ENCODE measurements at places on chromosomes 13 and 19. TPM values are rescaled to one million over a fixed set of nuclear protein-coding genes. Genes with fewer than 3 reads are reported as not detected.

GRCh38 chr13:45674908-45675307, 27.2 kb upstream of the CBY2 start:
- DNase-seq, result no peak

CATSPERD gene
- polyA plus RNA-seq, result 0.08 TPM

GRCh38 chr13:49731766-49732165, 40.5 kb upstream of the EBPL start:
- no peak for DNase-seq

NEK5 gene
- polyA plus RNA-seq, result 4.2 TPM

- DNase-seq, result no peak
These were observed 57.2 kb downstream of the SPATA13 start for GRCh38 chr13:24217601-24218281.

LPAR2 gene
- 32.1 TPM for polyA plus RNA-seq

GRCh38 chr13:110521296-110521680, 40.2 kb downstream of the RAB20 start:
- DNase-seq, result no peak

WDR83 gene
- polyA plus RNA-seq, result 14.5 TPM

DNA sequence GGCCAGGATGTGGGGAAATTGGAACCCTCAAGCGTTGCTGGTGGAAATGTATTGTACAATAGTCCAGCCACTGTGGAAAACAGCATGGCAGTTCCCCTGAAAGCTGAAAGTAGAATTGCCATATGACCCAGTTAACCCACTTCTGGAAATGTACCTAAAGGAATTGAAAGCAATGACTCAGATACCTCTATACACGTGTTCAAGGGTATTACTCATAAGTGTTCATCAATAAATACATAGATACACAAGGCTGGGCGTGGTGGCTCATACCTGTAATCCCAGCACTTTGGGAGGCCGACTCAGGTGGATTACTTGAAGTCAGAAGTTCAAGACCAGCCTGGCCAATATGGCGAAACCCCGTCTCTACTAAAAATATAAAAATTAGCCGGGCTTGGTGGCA, 71.9 kb upstream of the IRS2 start:
- no peak for DNase-seq

GRCh38 chr13:113672002-113672651, 5.1 kb downstream of the GRK1 start:
- no peak for DNase-seq

DNA sequence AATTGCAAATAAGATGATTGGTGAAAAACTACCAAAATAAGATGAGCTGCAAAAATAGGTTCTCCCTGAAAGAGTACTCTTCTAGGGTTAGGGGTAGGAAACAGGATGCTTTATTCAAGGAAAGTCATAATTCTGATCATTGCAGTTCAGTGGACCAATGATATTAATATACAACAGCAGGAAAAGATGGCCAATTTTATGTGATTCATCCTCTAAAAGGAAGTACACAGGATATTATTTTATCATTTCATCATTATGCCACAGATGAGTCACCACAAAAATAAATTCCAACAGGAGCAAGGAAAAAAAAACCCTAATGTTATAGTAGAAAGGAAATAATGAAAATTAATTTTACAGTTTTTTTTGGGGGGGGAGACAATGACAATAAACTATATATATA, 205.0 kb downstream of the NALCN start:
- DNase-seq, result no peak

CNN1 gene
- 3.1 TPM for polyA plus RNA-seq

DNA sequence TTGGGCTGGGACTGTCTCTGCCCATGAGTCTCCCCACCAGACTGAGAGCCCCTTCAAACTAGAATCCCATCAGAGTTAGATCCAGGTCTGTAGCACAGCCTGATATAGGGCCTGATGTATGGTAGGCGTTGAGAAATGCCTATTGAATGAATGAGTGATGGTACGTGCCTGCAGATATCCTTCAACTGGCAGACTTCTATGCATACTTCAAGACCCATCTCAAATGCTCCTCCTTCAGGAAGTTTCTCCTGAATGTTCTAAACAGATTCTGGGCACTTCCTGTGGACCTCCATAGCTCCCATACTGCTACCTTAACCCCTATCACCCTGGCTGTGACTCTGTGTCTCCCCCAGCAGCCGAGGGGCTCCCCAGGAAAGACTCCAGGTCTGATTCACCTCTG, 48.2 kb downstream of the KCNC3 start:
- no peak for DNase-seq

SPC24 gene
- polyA plus RNA-seq, result 17.1 TPM

DNA sequence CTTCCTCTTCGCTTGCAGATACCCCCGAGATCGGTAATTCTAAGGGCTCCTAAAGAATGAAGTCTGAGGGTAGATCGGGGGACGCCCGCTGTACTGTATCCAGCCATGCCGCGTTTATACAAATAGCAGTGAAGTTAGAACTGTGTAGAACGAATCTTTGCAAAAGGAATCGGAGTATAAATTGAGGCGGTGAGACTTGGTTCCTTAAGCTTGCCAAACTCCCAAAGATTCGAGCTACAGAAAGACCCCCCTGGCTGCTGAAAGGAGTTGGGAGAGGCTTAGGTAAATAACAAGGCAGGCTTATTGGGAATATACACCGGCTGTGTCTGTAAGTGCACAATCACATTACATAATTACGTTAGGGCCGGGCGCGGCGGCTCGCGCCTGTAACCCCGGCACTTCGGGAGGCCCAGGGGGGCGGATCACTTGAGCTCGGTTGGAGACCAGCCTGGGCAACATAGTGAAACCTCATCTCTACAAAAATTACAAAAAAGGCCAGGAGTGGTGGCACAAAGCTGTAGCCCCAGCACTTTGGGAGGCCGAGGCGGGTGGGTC, 12.2 kb downstream of the TMEM160 start:
- no peak for DNase-seq

DNA sequence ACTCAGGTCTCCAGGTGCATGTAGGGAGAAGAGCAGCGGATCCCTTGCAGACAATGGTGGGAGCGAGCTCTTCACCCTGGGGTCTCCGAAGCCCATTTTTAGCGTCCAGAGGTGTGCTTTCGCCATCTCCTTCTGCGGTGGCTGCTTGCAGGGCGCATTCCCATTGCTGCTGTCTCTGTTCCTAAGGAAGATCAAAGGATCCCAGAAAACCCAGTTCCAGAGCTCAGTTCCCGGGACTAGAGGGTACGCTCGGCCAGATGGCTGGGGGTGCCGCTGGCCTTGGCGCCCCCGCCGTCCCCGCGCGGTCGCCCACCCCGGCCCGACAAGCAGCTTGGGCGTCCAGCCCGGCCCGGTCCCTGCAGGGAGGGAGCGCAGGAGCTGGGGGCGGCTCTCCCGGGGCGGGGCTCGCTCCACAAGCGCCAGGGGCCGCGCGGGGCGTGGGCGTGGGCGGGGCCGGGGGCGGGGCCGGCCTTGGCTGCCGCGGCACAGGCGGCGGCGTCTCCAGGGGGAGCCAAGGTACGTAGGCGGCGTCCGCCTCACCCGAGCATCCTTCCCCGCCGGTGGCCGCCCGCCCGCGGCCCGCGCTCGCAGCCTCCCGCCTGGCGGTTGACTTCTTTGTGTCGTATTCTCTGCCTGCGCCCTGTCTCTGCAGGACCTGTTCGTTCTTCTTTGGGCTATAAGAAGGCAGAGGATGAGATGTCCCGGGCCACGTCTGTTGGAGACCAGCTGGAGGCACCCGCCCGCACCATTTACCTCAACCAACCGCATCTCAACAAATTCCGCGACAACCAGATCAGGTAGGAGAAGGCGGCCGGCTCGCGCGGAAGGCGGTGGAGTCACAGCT, 96.8 kb downstream of the ATP8A2 start:
- DNase-seq, result no peak

ADAMTSL5 gene
- 1.5 TPM for polyA plus RNA-seq

GRCh38 chr13:41398494-41399170, 58.7 kb upstream of the RGCC start:
- DNase-seq, result no peak

- no peak for DNase-seq
These were observed 1.2 kb upstream of the ZNF626 start for GRCh38 chr19:20662421-20663105.

CDKN2D gene
- polyA plus RNA-seq, result 12.3 TPM

DNA sequence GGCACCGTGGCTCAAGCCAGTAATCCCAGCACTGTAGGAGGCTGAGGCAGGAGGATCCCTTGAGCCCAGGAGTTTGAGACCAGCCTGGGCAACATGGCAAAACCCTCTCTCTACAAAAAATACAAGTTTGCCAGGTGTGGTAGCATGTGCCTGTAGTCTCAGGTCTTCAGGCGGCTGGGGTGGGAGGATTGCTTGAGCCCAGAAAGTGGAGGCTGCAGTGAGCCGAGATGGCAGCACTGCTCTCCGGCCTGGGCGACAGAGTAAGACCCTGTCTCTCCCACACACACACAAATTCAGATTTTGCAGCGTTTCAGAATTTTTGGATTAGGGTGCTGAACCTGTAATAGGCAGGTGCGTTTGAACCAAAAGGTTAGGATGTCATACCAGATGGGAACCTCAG, 2.2 kb downstream of the RPS11 start:
- DNase-seq, result no peak

GRCh38 chr13:105177265-105177900, 1358.1 kb downstream of the EFNB2 start:
- no peak for DNase-seq

DNA sequence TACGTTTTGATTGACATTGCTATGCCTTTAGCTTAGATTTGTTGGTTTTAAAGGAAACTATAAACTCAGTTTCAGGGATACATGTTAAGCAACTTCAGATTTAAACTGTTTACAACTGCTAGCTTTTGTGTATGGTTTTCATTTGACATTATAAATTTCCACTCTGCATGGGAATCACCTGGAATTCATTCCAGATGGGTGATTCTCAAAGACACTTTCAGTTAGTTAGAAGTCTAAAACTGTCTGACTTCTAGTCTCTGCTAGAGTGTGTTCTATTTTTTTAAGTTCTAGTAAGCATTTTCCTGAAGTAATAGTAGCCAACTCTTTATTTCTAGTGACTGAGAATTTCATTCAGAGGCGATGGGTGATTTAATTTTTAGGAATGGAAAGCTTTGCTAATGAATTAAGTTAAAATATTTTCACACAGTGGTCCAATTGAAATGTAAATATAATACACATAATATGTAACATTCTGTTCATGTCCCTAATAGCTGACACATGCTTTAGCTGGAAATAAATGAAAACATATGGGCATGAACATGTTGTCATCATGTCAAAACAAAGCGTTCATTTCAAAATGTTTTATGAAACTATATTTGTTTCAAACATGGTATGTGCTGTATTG, 58.3 kb upstream of the CSNK1A1L start:
- DNase-seq, result no peak

LILRB5 gene
- polyA plus RNA-seq, result 1.9 TPM

- no peak for DNase-seq
These were observed 44.2 kb downstream of the SERTM1 start for GRCh38 chr13:36717966-36718545.

KIRREL2 gene
- polyA plus RNA-seq, result 11.1 TPM

DNA sequence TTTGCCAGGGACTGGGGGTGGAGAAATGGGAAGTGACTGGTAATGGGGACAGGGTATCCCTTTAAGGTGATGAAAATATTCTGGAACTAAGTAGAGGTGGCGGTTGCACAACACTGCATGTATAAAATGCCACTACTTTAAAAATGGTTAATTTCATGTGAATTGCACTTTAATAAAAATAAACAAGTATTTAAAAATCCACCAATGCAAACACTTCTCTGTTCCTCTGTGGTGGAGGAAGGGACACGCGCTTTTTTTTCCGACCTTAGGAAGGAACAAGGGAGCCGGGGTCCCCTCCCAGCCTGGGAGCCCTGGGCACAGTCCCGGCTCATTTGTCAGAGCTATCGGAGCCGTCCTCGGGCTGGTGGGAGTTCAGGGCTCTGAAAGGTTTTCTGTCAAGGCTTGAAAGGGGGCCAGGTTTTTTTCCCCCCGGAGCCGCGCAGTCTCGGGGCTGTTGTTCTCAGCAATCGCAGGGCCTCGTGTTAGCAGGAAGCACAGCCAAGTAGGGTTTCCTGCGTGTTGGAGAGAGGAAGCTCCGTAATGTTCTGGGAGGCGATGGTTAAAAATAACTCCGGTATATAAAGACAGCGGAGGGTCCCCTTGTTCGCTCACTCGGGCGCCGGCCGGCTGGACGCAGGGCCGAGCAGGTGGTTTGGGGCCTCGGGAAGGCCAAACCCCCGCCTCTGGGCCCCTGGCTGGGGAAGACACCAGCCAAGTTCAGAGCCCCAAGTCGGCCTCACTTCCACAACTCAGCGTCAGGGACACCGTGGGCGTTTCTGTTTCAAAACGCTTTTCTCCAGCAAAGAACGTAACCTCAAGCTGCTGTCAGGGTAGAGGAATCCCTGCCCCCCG, 41.2 kb upstream of the KLF2 start:
- DNase-seq, result peak; percentile 59

- DNase-seq, result no peak
These were observed 731 bp downstream of the MAG start for GRCh38 chr19:35292421-35293362.

SIX5 gene
- 31.7 TPM for polyA plus RNA-seq

GRCh38 chr13:78832461-78832860, 173.5 kb upstream of the OBI1 start:
- DNase-seq, result no peak

GRCh38 chr13:65133094-65133493, 2097.0 kb downstream of the PCDH9 start:
- no peak for DNase-seq

- DNase-seq, result no peak
These were observed 82.6 kb downstream of the MAB21L1 start for GRCh38 chr13:35393886-35394285.

GRCh38 chr19:46745521-46746280, at the start of gene FKRP:
Gene FKRP, plus strand, starts transcription at chr19:46746057. Its CDS starts 9,394 bp downstream, at chr19:46755451.
- DNase-seq, result no peak

- no peak for DNase-seq
These were observed 50.3 kb downstream of the ZNF44 start for GRCh38 chr19:12244370-12244769.

GRCh38 chr19:33640773-33641172, 19.0 kb downstream of the CHST8 start:
- no peak for DNase-seq

DNA sequence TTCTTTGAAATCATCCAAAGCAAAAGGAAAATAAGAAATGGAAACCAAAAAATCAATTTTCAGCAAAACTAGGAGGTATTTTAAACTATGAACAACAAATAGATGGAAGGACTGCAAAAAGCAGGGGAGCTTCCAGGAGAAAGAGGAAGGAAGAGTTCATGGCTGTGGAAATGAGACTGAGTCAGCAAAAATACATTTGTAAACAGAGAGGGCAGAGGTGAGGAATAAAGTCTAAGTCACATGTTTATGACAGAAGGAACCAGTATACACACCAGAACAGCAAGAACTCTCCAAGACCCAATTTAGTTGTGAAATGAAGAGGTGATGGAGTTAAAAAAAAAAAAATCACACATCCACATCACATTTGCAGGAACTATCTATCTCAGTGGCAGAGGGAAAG, 69.6 kb downstream of the RNASEH2B start:
- no peak for DNase-seq

GRCh38 chr19:42450314-42450934, 7.7 kb upstream of the CXCL17 start:
- DNase-seq, result peak; percentile 69

GRCh38 chr19:18697680-18698079, 14.2 kb downstream of the CRTC1 start:
- DNase-seq, result no peak
